Choroid plexus epithelial cell (primary cell): ENCODE measurements at places on chromosomes 5 and 9.

- DNase-seq = peak; percentile 52
These were observed 11.5 kb upstream of the ALDH1B1 start for GRCh38 chr9:38380872-38381534.

GRCh38 chr5:56513141-56513540 lies 280.0 kb upstream of the ANKRD55 start:
- DNase-seq = no peak

GRCh38 chr5:106827061-106827460 lies 843.7 kb downstream of the EFNA5 start:
- DNase-seq = peak; percentile 28

- DNase-seq = peak; percentile 4
These were observed 628.3 kb downstream of the DNAH5 start for GRCh38 chr5:13316176-13316575.

DNA sequence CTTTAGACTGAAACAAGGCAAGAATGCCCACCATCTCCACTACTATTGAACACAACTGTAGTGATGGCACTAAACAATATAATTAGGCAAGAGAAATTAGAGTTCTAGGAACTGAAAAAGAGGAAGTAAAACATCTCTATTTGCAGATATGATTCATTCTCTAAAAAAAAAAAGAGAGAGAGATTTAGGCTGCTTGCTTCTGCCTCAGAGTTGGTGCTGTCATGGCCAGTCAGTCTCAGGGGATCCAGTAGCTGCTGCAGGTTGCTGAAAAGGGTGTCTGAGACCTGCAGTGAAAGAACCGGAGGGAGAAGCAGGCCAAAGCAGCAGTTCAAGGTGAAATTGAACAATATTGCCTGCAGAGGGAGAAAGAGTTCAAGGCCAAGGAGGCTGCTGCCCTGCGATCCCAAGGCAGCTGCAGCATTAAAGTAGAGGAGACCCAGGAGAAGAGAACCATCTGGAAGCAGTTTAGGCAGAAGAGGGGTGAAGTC lies 72.5 kb downstream of the AP3B1 start:
- peak; percentile 32 for DNase-seq

- peak; percentile 95 for DNase-seq
These were observed 62.1 kb upstream of the VLDLR start for GRCh38 chr9:2559192-2560152.
